ENCODE measurements at places on chromosomes 12 and 14. TPM values are rescaled to one million over a fixed set of nuclear protein-coding genes. Genes with fewer than 3 reads are reported as not detected.

- H3K27me3 ChIP-seq = peaks cover 16% of the 10 kb centered on the region
- no peaks in the 10 kb centered on the region for H3K36me3 ChIP-seq
- no peak overlapping the region for H3K4me3 ChIP-seq
- H3K27ac ChIP-seq = no peak overlapping the region
- no peak for DNase-seq
Measured at GRCh38 chr14:95183532-95184412, 26.4 kb upstream of the DICER1 start.

DNA sequence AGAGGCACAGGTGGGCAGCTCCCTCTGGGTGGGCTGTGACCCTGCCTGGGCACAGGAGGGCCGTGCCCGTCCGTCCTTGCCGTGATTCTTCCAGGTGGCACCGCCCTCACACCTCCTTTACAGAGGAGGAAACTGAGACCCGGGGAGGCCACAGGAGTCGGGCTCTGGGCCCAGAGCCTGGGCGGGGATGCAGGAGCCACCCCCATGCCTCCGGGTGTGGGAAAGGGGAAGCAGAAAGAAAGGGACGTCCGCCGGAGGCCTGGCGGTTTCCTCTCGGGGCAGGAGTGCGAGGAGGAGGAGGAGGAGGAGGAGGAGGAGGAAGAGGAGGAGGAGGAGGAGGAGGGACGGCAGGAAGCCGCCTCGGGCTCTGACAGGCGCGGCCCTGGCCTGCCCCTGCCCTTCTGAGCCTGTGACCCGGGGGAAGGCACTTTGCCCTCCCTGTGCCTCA, 23.0 kb downstream of the SH2B3 start:
- peak overlapping the region; percentile 84 for H3K27ac ChIP-seq
- H3K4me3 ChIP-seq = peak overlapping the region; percentile 66
- H3K36me3 ChIP-seq = peaks cover 56% of the 10 kb centered on the region
- no peaks in the 10 kb centered on the region for H3K27me3 ChIP-seq
- peaks cover 71% of the 10 kb centered on the region for H3K4me1 ChIP-seq

DNA sequence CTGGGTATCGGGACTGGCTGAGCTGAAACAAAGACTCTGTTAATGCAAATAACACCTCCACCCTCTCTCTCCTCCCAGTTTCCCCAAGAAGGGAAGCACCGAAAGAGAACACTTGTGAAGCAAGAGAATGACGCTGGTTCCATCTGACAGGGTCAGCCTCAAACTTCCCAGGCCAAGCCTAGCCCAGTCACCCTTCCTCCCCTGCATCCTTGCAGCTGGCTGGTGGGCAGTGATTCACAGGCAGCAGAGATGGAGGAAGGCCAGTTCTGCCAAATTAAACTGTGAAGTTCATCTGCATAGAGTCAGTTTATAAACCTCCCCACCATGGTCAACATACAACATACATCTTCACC, 2.8 kb downstream of the LRRC74A start:
- H3K36me3 ChIP-seq = no peaks in the 10 kb centered on the region
- DNase-seq = no peak
- no peak overlapping the region for H3K27ac ChIP-seq
- no peaks in the 10 kb centered on the region for H3K4me1 ChIP-seq
- no peak overlapping the region for H3K4me3 ChIP-seq

- no peaks in the 10 kb centered on the region for H3K27me3 ChIP-seq
- no peak for DNase-seq
- H3K4me1 ChIP-seq = no peaks in the 10 kb centered on the region
- no peak overlapping the region for H3K4me3 ChIP-seq
- H3K36me3 ChIP-seq = peaks cover 68% of the 10 kb centered on the region
Measured at GRCh38 chr12:48643011-48643410, 39.0 kb downstream of the KANSL2 start.

GRCh38 chr14:99744199-99744872, 48.9 kb upstream of the EML1 start:
- DNase-seq = no peak
- no peaks in the 10 kb centered on the region for H3K4me1 ChIP-seq
- H3K27me3 ChIP-seq = peaks cover 17% of the 10 kb centered on the region
- H3K36me3 ChIP-seq = no peaks in the 10 kb centered on the region
- H3K4me3 ChIP-seq = no peak overlapping the region
- no peak overlapping the region for H3K27ac ChIP-seq

DNA sequence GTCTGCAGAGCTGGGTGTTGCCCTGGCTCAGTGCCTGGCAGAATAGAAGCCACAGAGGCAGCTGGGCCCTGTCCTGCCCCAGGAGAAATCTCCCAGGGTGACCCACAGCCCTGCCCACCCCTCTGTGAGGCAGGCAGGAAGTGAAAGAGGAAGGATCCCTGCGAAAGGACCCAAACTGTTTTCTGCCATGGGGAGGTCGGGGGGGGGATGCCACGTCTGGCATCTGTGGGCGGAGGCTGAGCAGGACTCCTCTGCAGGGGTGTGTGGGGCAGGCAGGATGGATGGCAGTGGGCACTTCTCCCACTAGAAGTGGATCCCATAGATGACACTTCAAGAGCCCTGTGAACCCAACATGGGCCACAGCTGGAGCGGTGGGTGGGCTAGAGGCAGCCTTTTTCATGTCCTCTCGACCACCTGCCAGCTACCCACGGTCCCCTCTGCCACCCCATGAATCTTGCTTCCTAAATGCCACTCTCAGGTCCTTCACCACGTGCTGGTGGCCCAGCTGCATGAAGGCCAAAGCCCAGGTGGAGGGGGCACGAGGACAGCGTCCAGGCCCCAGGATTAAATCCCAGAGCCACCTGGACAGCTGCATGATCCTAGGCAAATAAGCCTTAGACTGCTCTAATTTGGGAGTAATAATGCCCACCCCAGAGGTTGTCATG, 3.6 kb downstream of the PAPLN start:
- no peak for DNase-seq
- H3K36me3 ChIP-seq = no peaks in the 10 kb centered on the region
- peaks cover 71% of the 10 kb centered on the region for H3K27me3 ChIP-seq
- H3K4me3 ChIP-seq = no peak overlapping the region

DNA sequence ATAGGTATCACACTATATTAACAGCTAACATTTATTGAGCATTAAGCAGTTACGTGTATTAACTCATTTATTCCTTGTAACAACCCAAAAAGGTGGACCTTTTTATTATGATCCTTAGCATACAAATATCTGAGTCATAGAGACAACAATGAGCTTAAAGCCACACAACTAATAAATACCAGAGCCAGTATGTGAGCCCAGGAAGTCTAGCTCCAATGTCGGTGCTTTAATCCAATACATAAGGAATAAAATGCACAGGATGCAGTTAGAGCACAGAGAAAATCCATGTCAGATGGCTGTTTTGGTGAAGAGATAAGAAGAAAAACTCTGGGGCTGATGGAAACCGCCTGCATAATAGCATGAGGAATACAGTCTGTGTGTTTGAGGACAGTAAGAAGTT, 888.6 kb downstream of the TMTC2 start:
- H3K36me3 ChIP-seq = no peaks in the 10 kb centered on the region
- no peaks in the 10 kb centered on the region for H3K4me1 ChIP-seq
- DNase-seq = no peak

GRCh38 chr14:65164825-65165135, 62.5 kb upstream of the MAX start:
- H3K36me3 ChIP-seq = no peaks in the 10 kb centered on the region
- no peak for DNase-seq
- H3K4me3 ChIP-seq = no peak overlapping the region
- no peaks in the 10 kb centered on the region for H3K27me3 ChIP-seq
- peaks cover 33% of the 10 kb centered on the region for H3K4me1 ChIP-seq

ATL1 gene
- total RNA-seq = 1.3 TPM

TCL1B gene
- not detected for total RNA-seq

INSM2 gene
- not detected for total RNA-seq

CIT gene
- 53.5 TPM for total RNA-seq

C14orf132 gene
- total RNA-seq = 1.1 TPM

OTOGL gene
- 0.16 TPM for total RNA-seq

Measured in activated T-helper 2 cell treated with anti-CD3 and anti-CD28 coated beads, Interferon-gamma antibody, Interleukin-2, Interleukin-4, amounts not matched to agents 10 μg/mL and 5 μg/mL and 100 μg/mL, durations not matched to agents 14 hours and 24 hours and 36 hours (primary cell).